ENCODE measurements at places on chromosomes 4 and X. TPM values are rescaled to one million over a fixed set of nuclear protein-coding genes. Genes with fewer than 3 reads are reported as not detected.
A peak's percentile ranks its signal among the peaks of the same experiment; 100 is the strongest.

DNA sequence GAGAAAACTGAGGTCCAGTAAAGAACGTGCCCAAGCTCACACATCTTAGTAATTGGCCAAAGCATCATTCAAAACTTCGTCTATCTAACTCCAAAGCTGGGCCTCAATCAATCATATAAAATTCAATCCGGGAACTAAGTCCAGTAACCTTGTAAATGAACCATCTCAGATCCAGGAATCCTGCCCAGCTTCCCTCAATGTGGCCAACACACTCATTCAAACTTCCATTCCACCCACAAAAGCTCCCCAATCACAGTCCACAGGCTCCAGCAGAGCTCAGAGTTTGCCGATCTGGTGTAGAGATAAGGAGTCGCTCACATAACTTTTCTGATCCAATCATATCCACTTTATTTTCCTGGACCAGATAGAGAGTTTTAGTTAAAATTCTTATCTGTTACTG, 144.8 kb downstream of the SPATA18 start:
- no peak for DNase-seq

- no peak for DNase-seq
Measured at GRCh38 chrX:32597777-32598176, 613.6 kb downstream of the DMD start.

FAM47E gene
- 1.5 TPM for polyA plus RNA-seq

DNA sequence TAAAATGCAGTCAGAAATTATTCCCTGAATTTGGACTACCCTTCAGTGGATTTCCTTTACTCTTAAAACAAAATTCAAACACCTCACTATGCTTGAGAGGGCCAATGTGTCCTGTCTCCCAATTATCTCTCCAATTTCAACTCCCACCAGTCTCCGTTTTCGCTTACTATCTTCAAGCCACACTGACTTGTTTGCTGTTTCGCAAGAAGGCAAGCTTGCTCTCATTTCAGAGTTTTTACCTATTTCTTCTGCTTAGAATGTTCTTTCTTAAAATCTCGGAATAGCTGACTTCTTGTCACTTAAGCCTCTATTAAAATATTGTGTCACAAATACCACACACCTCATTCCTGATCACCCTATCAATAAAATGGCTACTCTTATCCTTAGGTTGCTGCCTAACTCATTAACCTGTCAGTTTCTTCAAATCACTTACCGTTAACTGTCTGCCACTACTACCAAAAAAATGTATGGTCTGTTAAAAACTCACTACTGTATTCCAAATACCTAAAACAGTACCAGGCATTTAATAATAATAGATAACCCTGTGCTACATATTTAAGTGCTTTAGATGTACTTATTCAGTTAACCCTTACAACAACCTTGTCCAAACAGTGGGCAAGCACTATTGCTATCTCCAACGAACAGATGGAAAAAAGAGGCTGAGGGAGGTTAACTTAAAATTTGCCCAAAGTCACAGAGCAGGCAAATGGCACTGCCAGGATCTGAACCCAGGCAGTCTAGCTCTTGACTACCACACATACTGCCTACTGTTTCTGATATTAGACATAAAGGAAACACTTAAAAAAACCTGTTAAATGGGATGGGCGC, 2.9 kb downstream of the UBA6 start:
- no peak for DNase-seq

DNA sequence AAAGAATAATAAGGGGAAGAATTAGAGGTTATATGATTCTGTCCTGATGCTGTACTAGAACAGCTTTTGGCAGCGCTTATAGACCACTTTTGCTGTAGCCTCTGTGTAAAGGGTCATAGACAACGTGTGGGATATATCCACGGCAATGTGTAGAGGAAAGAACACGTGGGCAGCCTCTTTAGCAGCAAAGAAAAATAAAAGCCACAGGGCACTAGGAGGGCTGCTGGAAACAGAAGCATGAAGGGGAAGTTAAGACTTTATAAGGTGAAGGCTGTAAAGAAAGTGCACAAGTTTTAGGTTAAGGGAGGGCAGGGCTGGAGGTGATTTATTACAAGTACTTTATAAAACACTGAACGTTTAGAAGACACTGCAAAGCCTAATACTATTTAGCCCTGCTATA, 20.1 kb upstream of the PHEX start:
- no peak for DNase-seq

- no peak for DNase-seq
Measured at GRCh38 chr4:24473309-24473721, 111.0 kb downstream of the DHX15 start.

GPAT3 gene
- polyA plus RNA-seq = 11.8 TPM

DNA sequence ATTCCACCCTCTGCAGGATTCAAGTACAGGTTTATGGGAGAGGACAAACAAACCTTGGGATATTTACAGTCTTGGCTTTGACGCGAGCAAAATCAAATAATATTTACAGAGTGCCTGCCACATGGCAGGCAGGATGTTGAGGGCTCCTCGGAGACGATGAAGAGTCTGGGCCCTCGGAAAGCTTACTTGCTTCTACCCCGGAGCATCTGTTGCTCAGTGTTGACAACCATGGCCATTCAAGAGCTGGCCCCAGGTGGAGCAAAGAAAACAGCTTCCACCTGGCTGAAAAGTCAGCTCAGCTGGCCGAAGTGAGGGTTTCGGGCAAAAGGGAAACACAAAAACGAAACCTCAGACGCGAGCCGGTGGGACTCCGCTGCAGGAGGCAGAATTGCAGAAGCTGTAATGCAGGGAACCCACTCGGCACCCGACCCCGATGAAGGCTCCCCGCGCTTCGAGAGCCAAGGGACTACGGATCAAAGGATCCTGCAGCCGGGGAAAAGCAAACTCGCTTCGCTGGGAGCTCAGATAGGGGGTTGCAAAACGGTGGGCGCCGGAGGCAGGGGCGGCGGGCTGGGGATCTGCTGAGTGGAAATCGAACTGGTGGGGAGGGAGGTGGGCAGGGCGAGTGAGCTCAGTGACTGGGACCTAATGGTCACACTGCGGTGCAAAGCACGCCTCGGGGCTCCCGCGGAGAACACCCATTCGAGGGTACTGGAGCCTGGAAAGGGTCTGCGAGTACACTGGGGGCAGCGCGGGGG, 805 bp downstream of the ATP8A1 start:
- DNase-seq = no peak

DNA sequence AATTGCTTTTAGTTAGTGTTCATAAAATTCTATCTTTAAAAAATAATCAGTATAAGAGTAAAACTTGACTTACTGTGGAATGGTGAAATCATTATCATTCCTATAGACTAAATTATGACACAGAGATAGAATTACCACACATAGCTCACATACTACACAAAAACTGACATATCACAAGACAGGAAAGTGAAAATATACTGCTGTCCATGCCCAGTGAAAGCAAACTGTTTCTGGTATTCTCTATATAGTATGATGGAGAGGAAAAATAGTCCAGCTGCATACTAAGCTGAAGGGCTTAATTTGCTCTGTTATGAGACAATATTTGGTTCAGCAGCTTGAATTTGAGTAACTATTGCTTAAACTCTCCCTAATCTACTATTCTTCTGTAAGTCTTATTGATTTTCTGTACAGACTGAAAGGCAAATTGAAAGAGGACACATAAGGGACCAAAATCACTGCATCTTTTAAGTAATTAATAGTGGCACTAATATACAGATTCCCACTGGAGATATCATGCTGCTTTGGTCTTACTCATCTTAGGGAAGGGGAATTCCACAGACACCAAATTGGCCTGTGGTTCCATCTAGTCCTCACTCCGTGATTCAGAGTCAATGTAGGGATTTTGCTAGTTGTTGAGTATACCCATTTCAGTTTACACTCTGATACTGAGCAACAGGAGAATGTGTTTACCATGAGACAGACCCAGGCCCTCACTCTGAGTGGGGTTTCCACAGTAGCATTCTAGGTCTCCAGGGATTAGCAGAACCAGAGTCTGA, 47.4 kb upstream of the AGA start:
- DNase-seq = no peak

- no peak for DNase-seq
Measured at GRCh38 chr4:138494931-138495330, 252.8 kb upstream of the SLC7A11 start.

ALAS2 gene
- 29.3 TPM for polyA plus RNA-seq

- DNase-seq = no peak
Measured at GRCh38 chr4:26524011-26524410, 33.7 kb upstream of the CCKAR start.

GAGE10 gene
- not detected for polyA plus RNA-seq

- DNase-seq = no peak
Measured at GRCh38 chr4:110671679-110672078, 48.8 kb upstream of the PITX2 start.

PNCK gene
- 6.2 TPM for polyA plus RNA-seq

- DNase-seq = no peak
Measured at GRCh38 chrX:138885886-138886285, 174.4 kb upstream of the FGF13 start.

DNA sequence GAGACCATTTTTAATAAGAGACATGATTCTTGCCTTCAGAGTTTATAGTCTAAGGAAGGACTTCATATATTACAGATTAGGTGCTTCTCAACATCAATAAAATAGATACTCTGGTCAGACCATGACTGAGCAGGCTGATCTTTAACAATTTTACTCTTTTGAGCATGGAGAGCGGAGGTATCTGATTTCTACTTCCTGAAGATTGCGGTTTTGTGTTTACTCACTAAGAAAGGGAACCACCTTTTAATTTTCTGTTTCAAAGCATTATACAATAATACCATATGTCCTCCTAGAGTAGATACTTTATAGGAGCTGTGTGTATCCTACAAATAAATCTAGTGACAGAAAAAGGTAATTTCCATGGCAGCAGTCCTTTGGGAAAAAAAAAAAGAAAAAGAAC, 12.5 kb downstream of the MORC4 start:
- DNase-seq = no peak

- no peak for DNase-seq
Measured at GRCh38 chr4:32268863-32269262, 1548.7 kb downstream of the PCDH7 start.

EDA gene
- 19.2 TPM for polyA plus RNA-seq

DNA sequence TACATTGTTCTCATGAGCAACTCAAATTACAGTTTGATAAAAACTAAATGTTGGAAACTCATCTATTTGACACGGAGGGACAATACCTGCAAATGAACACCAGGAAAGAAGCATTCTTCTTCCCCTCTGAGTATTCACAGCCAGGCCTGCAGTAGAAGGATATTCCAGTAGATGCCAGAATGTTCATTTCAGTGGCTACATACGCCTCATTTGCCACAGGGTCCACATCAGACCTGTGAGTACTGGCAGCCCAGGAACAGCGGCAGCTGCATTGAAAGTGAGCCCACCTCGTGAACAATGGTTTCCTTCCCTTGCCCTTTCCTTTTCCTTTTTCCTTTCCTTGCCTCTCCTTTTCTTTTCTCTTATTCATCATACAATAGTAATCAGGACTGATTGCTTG, 81.1 kb upstream of the NEIL3 start:
- DNase-seq = no peak

GRCh38 chr4:7770224-7771050, 169.2 kb downstream of the AFAP1 start:
- no peak for DNase-seq

DNA sequence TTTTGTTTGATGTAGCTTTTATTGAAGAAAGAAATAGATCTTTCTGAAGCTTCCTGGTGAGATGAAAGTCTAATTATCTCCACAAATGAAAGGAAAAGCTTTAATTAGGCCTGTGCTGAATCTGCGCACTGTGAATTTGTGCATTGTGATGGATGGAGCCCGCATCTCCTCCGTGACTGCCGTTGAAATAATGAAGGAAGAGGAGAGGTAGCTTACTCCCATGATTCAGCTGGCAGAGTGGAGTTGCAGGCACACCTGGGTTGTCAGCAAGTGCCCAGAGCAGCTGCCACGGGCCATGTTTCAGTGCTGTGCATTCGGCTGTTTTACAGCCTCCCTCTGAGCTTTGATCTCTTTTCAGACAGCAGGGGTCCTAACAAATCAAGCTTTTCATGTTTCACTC, 735.3 kb upstream of the TENM3 start:
- DNase-seq = no peak

GRCh38 chr4:3294401-3295241, 1.8 kb downstream of the RGS12 start:
- no peak for DNase-seq

- peak; percentile 57 for DNase-seq
Measured at GRCh38 chr4:123699880-123700771, 303.5 kb downstream of the SPRY1 start.

DNA sequence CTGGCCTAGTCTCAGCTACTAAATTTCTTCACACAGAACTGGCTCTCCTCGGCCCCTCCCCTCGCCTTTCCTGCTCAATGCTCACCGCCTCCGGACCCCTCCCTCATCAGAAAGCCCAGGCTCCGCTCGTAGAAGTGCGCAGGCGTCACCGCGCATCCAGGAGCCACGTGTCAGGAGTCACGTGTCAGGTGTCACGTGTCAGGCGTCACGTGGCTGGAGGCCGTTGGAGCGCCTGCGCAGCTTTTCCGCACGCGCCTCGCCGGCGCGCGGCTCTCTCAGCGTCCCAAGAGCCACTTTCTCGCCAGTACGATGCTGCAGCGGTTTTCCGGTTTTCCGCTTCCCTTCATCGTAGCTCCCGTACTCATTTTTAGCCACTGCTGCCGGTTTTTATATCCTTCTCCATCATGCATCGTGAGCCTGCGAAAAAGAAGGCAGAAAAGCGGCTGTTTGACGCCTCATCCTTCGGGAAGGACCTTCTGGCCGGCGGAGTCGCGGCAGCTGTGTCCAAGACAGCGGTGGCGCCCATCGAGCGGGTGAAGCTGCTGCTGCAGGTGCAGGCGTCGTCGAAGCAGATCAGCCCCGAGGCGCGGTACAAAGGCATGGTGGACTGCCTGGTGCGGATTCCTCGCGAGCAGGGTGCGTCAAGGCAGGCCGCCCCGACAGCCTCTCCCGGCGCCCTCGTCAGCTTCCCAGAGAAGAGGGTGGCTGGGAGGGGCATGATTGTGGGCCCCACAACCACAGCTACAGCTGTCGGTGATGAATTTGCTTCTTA, at the start of gene SLC25A31:
Gene SLC25A31, plus strand, starts transcription at position 259 of the 772 bp plus-strand sequence. Its CDS starts 146 bp downstream, at position 405.
- DNase-seq = no peak

JADE1 gene
- polyA plus RNA-seq = 29.7 TPM

TRIML1 gene
- not detected for polyA plus RNA-seq

MTMR8 gene
- polyA plus RNA-seq = 1.3 TPM

- DNase-seq = no peak
Measured at GRCh38 chr4:77761595-77761994, 57.6 kb downstream of the CNOT6L start.

DNA sequence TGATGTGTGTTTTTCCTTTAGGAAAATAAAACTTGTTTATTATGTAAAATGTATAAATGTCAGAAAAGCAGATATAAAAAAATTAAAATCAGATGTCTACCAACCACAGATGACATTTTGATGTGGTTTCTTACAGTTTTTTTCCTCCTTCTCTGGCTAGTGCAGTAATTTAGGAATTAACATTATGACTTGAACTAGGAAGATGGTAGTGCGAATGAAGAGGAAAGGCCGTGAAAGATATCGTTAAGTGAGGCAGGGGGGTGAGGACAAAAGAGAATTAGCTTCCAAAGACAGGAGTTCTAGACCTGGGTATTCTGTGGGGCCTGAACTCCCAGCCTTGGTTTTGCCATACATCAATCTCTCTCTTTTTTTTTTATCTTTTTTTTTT, 98.0 kb downstream of the RBM47 start:
- DNase-seq = no peak

HTRA3 gene
- polyA plus RNA-seq = 47.5 TPM

STARD8 gene
- polyA plus RNA-seq = 23.5 TPM

HTATSF1 gene
- polyA plus RNA-seq = 90.4 TPM

SORCS2 gene
- 8.8 TPM for polyA plus RNA-seq

- DNase-seq = no peak
Measured at GRCh38 chrX:22150371-22150770, 118.2 kb downstream of the PHEX start.

GRCh38 chr4:94457692-94458106, 6.0 kb downstream of the PDLIM5 start:
- no peak for DNase-seq

- no peak for DNase-seq
Measured at GRCh38 chrX:6169407-6169806, 59.3 kb downstream of the NLGN4X start.
